Right forelimb (tissue), 1 donor: ENCODE measurements at places on chromosomes 5 and 9.

- no peak for DNase-seq
Measured at GRCh38 chr5:42228279-42228678, 195.0 kb upstream of the GHR start.

- DNase-seq, result peak; percentile 30
Measured at GRCh38 chr5:139760066-139761056, 35.2 kb upstream of the PSD2 start.

DNA sequence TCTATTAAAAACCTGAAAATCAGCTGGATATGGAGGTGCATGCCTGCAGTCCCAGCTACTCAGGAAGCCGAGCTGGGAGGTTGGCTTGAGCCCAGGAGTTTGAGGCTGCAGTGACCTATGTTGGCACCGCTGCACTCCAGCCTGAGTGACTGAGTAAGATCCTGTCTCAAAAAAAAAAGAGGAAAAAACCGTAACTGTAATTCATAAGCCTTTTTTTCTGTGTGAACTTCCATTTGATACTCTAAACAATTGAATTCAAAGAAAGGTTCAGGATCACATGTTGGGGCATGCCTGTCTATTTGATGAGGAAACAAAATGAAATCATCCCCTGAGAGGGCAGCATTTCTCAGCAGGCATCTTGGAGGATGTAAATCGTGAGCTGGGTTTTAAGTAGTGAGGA lies 38.8 kb downstream of the ITGA2 start:
- no peak for DNase-seq

- DNase-seq, result no peak
Measured at GRCh38 chr5:59095480-59095879, 512.6 kb downstream of the RAB3C start.

GRCh38 chr9:113649054-113649453 lies 185.5 kb downstream of the RGS3 start:
- DNase-seq, result peak; percentile 78

DNA sequence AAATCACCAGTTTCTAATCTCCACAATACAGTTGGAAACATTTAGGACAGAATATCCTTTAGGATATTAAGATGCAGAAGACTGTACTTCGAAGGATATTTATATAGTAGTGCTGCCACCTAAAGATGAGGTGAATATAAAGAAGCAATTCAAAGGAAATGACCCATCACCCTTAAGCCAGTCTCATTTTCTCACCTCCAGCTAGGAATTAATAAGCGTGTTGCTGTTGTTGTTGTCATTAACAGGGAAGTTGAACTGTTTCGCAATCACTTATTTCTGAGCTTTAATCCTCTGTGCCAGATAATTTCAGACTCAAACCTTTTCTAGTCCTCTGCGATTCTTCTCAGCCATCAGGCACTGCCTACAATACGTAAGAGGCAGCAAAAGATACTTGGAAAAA lies 7.8 kb upstream of the PURA start:
- DNase-seq, result no peak

GRCh38 chr5:81694726-81695125 lies 56.2 kb downstream of the SSBP2 start:
- no peak for DNase-seq

DNA sequence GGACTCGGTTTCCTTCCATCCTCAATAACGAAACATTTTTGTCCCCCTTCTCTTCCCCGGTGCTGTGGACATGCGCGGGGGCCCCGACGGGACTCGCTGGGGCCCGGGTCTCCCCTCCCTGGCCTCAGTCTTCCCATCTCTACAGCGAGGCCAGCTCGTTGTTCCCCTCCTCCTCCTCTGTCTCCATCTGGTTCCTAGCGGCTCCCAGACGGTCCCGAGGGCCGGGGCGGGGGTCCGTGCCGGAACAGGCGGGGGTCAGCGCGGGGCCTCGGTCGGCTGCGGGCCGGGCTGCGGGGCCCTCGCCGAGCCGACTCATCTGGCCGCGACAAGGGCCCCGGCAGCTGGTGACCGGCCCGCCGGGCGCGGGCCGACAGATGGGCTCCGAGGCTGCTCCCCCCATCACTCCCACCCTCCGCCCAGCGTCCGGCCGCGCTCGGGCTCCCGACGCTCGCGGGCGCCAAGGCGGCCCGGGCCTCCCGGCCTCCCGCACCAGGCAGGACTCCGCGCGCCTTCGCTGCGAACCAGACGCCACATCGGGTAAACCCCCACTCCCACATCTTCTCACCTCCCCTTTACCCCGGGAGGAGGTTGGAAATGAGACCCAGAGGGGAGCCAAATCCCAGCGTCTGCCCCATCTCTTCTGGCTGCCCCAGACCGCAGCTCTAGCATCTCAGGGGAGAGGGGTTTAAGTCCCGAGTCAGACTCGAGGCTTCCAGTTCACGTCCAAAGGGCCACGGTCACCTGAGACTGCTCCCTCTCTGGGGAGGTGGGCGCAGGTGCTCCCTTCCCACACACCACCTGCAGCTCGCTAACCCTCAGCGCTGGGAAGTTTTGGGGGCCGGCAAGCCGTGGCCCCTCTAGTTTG lies 8.1 kb downstream of the BARHL1 start:
- no peak for DNase-seq
